ENCODE measurements at places on chromosomes 2 and 18. TPM values are rescaled to one million over a fixed set of nuclear protein-coding genes. Genes with fewer than 3 reads are reported as not detected.

Gene SIX3
- total RNA-seq: not detected

Gene EHD3
- 1.6 TPM for total RNA-seq

Gene ADI1
- total RNA-seq: 33.3 TPM

Gene CNTNAP5
- not detected for total RNA-seq

Gene XIRP2
- total RNA-seq: not detected

Gene CUL3
- total RNA-seq: 85.8 TPM

Gene SLC4A3
- 0.16 TPM for total RNA-seq

Gene DSC2
- 0.05 TPM for total RNA-seq

Gene APLF
- 2.5 TPM for total RNA-seq

Gene EGR4
- 0.41 TPM for total RNA-seq

Gene LIPG
- total RNA-seq: 0.71 TPM

Gene ZSWIM2
- total RNA-seq: not detected

Gene FAM98A
- total RNA-seq: 61.5 TPM

Gene C2orf66
- 0.09 TPM for total RNA-seq

Gene MYO1B
- 29.7 TPM for total RNA-seq

Gene NEU4
- total RNA-seq: 0.76 TPM

Gene SEMA4C
- 7.5 TPM for total RNA-seq

Gene PSMG2
- 118 TPM for total RNA-seq

Gene RAB6C
- not detected for total RNA-seq

Gene CGREF1
- 7.0 TPM for total RNA-seq

Gene ANKRD53
- total RNA-seq: 0.14 TPM

Gene SAG
- 0.39 TPM for total RNA-seq

Gene NR4A2
- total RNA-seq: 23.0 TPM

Gene ARHGAP25
- 73.2 TPM for total RNA-seq

Gene RNF152
- total RNA-seq: 0.28 TPM

Gene ASB18
- not detected for total RNA-seq

Gene RND3
- total RNA-seq: not detected

Gene AMER3
- not detected for total RNA-seq

Gene SLC4A5
- total RNA-seq: 2.7 TPM

Gene RFX8
- 0.30 TPM for total RNA-seq

Gene KLHL41
- 0.46 TPM for total RNA-seq

Gene TMEM247
- total RNA-seq: not detected

Gene HK2
- total RNA-seq: 105 TPM

Gene TOGARAM2
- 2.7 TPM for total RNA-seq

Gene METTL8
- 39.5 TPM for total RNA-seq

Gene SERPINB4
- total RNA-seq: not detected

Gene MERTK
- 0.94 TPM for total RNA-seq

Gene GAREM1
- not detected for total RNA-seq

Gene TXNDC2
- total RNA-seq: not detected

Gene NUP35
- total RNA-seq: 50.5 TPM

Gene VIT
- total RNA-seq: not detected

Gene HOXD11
- total RNA-seq: not detected

Gene SLC20A1
- 69.3 TPM for total RNA-seq

Gene C2orf81
- 4.9 TPM for total RNA-seq
